Omental fat pad (tissue), 4 donors: ENCODE measurements at places on chromosomes 4 and X. TPM values are rescaled to one million over a fixed set of nuclear protein-coding genes. Genes with fewer than 3 reads are reported as not detected.

The TLL1 gene
- total RNA-seq = 6.9 TPM

The FGG gene
- total RNA-seq = not detected

The MAOA gene
- 250 TPM for total RNA-seq

The SPANXN1 gene
- not detected for total RNA-seq

The SMIM31 gene
- not detected for total RNA-seq

The CENPVL1 gene
- total RNA-seq = not detected

The YY2 gene
- total RNA-seq = 2.7 TPM

The MCF2 gene
- total RNA-seq = not detected

The PNMA3 gene
- total RNA-seq = 0.46 TPM

The HTN3 gene
- not detected for total RNA-seq
